ENCODE measurements at places on chromosomes 13 and 19. TPM values are rescaled to one million over a fixed set of nuclear protein-coding genes. Genes with fewer than 3 reads are reported as not detected.

The RAB3A gene
- polyA plus RNA-seq = 9.7 TPM

GRCh38 chr13:67278235-67278634, 48.1 kb upstream of the PCDH9 start:
- DNase-seq = no peak

GRCh38 chr13:59166174-59166573, 997.6 kb downstream of the DIAPH3 start:
- DNase-seq = no peak

DNA sequence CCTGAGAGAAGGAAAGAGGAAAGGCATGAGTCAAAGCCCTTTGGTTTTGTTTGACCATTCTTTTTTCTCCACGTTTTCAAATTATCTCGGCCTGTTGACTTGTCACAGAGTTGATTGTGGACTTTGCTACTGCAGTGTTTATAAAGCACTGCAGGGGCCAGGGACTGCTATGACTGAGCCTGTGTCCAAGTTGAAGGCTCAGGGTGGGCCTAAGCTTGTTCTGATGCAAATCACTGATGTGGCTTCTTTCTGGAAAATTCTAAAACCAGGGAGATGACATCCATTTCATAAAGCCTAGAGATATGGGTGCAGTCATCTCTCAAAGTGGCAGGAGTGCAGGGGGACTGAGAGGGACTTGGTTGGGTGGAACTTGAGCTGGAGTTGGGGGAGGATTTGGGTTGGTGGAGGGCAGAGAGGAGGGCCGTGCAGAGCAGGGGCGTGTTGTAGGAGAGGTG, 1.2 kb upstream of the CXCL17 start:
- no peak for DNase-seq

DNA sequence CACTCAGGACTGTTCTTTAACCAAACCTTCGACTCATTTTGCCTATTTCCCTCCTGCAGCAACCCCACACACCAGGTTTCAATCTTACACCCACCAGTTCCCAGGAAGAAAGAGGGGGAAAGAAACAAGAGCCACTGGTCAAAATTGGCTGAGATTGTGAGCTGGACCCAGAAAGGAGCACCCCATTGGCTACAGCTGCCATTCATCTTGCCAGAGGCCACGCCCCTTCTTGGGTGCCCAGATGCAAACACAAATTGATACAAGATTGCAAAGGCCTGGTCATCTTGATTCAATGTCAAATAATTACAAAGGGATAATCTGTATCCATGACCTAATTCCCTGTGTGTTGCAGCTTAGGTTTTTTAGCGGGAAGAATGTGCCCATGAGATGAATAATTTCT, 258.4 kb downstream of the LIG4 start:
- DNase-seq = no peak

The ZNF763 gene
- 0.72 TPM for polyA plus RNA-seq

DNA sequence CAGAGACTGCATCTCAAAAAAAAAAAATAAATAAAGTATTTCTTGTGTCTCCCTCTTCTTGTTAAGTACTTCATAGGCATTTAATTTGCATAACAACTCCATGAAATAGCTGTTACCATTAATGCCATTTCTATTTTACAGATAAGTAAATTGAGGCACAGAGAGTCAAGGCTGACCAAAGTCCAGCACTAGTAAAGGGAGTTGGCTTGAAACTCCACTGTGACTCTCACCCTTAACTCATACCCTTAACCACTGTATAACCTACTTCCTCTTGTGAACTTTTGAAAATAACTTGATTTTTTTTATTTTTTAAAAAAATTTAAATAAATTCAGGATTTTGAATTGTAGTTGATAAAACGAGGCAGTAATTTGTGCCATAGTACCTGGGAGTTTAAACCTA, 6.0 kb downstream of the GPATCH1 start:
- no peak for DNase-seq

The KLK12 gene
- not detected for polyA plus RNA-seq

- DNase-seq = no peak
Measured at GRCh38 chr19:869245-870177, 10.0 kb downstream of the CFD start.

GRCh38 chr13:113846636-113847318, 17.1 kb downstream of the GAS6 start:
- no peak for DNase-seq

DNA sequence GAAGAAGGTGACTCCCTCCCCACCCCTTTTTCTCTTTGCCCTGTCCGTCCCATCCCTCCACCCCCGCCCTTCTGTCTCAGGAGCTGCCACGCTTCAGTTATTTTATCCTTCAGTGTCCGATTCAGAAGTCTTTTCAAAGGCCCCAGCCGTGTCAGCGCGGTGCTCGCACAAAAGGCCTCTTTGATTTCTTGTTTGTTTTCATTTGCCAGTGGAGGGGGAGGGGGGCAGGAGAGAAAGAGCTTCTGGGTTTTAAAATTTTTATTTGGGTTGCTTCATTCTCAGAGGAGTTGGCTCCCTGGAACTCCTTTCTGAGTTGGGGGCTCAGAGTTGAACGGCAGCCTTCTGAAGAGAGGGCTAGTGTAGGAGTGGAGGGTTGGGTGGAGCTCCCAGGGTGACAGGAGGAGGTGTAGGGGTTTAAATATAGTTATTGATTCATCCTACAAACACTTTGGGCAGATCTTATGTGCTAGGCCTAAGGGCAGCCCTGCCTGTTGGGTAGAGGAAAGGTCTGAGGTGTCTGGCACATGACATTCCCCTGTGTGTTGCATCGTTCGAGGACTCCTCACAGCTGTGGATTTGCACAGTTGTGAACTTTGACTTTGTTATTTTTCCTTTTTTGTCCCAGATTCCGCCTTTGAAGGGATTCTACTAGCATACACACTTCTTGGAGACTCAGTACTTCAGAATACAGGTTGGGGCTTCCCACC, 36.8 kb downstream of the NFIX start:
- no peak for DNase-seq

DNA sequence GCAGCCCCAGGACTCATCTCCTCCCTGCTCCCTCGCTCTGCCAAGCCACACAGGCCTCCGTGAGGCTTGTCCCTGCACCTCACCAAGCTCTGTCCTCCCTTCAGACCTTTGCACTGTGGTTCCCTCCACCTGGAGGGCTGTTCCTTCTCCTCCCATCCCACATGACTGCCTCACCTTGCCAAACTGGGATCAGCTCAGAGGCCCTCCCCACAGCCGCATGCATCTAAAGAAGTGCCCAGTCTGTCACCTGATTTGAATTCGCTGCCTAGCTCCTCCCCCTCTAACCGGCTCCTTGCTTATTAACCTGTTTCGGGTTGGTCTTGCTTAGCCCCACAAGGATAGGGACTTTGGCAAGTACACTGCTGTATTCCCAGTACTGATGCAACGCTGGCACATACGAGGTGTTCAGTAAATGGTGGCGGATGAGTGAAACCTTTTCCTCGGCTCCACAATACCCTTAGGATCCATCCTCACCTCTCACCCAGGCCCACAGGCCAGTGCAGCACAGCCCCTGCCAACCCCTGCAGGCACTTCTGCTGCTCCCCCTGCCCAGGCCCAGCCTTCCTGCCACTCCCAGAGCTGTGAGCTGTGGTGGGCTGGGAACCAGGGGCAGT, 4.4 kb downstream of the AKT2 start:
- DNase-seq = no peak

DNA sequence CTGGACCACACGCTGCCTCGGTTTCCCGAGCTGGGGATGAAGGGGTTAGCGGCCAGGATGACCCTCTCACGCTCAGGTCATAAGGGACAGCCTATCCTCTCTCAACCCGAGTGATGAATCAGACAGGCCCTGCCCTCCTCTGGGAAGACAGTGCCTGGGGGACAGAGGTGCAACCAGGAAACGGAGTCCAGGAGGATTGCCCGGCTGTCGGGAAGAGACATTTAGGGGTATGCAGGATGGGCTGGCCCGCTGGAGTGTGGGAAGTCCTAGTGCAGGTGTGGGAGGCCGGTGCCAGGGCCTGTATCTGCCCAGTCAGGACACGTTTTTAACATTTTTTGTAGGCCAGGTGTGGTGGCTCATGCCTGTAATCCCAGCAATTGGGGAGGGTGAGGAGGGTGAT, 8.3 kb downstream of the LSM7 start:
- DNase-seq = no peak

The MBD3L1 gene
- not detected for polyA plus RNA-seq

DNA sequence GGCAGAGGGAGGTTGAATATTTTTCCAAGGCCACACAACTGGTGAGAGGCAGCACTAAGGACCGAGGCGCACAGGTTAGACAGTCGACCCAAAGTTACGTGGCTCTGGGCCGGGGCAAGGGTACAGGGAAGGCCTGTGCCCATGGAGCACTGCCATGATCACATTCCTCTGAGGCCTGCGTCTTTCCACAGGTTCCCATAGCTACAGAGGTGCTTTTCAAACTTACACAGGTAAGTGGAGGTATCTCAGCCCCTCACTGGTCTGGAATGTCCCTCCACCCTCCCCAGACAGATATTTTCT, 814 bp downstream of the ZNF211 start:
- DNase-seq = no peak

The TMEM255B gene
- polyA plus RNA-seq = 14.8 TPM

The CCNE1 gene
- polyA plus RNA-seq = 8.9 TPM

GRCh38 chr13:24668955-24669582, 11.1 kb upstream of the ATP12A start:
- no peak for DNase-seq

The SERP2 gene
- 4.9 TPM for polyA plus RNA-seq

The PSG2 gene
- 0.31 TPM for polyA plus RNA-seq

DNA sequence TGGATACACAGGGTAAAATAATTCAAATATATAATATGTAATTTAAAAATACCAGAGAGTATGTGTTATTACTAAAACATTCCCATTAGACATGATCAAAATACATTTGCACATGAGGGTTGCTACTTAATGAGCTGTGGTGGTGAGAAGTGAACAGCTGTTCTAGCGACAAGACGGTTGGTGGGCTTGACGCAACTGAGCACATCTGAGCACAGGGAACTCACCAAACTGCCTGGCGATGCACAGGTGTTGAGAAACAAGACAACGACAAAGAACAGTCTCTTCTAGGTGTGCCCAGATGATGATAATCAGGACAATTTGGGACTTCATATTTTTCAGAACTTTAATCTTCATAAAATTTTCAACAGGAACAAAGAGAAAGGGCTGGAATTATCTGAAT, 555.1 kb upstream of the SGCG start:
- no peak for DNase-seq

The ZNF682 gene
- polyA plus RNA-seq = 1.7 TPM

- no peak for DNase-seq
Measured at GRCh38 chr19:51742789-51743188, 8.9 kb downstream of the FPR1 start.

The LONP1 gene
- polyA plus RNA-seq = 111 TPM

- no peak for DNase-seq
Measured at GRCh38 chr13:113207890-113208420, 514 bp downstream of the PCID2 start.

GRCh38 chr13:102376318-102376717, 25.5 kb downstream of the FGF14 start:
- no peak for DNase-seq

The PNMA8C gene
- 1.3 TPM for polyA plus RNA-seq

The MBD3L2 gene
- 0.12 TPM for polyA plus RNA-seq

DNA sequence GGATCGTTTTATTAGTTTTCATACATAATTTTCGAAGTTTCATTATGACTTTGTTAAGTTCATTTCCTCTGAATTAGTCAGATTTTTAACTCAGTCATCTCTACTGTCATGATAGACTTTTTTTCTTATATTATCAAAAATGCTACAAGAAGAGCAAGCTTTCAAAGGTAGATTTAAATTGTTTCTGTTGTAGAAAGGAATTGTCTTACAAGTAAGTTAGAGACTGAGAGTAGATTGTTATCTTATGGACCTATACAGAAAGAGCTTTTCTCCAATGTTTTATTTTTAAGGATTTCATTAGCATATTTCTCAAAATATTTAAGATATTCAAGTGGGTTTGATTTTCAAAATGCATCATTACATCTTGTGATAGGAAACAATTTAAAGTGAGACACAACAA, 2.7 kb downstream of the MAB21L1 start:
- DNase-seq = no peak

The DLL3 gene
- 4.7 TPM for polyA plus RNA-seq

The IGFL2 gene
- polyA plus RNA-seq = 0.21 TPM

The ZNF816 gene
- 2.5 TPM for polyA plus RNA-seq

GRCh38 chr19:5480427-5480836, 25.2 kb downstream of the ZNRF4 start:
- DNase-seq = peak; percentile 69

DNA sequence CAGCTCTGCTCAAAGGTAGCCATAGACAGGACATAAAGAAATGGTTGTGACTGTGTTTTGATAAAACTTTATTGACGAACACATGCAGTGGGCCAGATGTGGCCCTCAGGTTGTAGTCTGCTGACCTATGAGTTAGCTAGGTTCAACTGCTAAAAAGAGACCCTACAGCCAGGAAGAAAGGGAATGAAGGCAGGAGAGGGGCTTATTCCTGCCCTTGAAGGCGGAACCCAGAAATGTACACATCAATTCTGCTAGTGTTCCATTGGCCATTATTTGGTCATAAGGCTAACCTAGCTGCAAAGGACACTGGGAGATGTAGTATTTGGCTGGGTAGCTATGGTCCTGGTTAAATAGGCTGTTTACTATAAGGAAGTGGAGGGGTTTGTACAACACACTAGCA, 18.0 kb downstream of the APBA3 start:
- DNase-seq = no peak

- no peak for DNase-seq
Measured at GRCh38 chr13:72156760-72157159, 289.8 kb upstream of the DACH1 start.

GRCh38 chr13:106533101-106533942, 2.1 kb downstream of the EFNB2 start:
- peak; percentile 84 for DNase-seq

DNA sequence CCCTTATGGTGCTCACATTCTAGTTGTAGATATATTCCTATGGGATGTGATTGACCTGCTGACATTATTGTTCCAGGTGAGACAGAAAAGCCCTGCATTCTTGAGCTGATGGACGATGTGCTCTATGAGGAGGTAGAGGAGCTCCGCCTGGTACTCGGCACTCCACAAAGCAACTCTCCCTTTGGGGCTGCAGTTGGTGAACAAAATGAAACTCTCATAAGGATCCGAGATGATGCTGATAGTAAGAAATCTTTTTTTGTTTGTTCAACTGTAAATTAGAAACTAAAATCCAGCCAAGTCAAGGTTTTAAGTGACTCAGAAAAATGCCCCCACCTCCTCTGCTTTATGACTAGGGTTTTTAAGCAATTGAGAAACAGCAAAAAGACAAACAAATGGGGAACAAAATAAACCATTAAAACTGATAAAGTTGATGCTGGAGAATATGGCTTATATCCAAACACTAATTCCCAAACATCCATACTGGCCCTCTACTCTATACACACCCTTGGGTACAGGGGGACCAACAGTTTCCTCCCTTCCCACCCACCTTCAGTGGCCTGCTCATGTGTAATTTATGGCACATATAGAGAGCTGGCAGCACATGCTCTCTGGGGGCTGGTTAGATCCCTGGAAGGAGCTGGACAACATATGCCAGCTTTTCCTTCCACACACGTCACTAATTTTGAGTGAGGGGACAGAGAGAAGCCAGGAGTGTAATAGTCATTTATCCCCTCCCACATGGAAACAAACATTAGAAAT, 139.6 kb downstream of the STOML3 start:
- no peak for DNase-seq

GRCh38 chr13:92017737-92018136, 619.3 kb downstream of the GPC5 start:
- no peak for DNase-seq

The MARCHF2 gene
- polyA plus RNA-seq = 57.2 TPM

- no peak for DNase-seq
Measured at GRCh38 chr13:48816700-48817099, 159.0 kb upstream of the FNDC3A start.
